GM12891 (cell line): ENCODE measurements at places on chromosomes 12 and 14.

DNA sequence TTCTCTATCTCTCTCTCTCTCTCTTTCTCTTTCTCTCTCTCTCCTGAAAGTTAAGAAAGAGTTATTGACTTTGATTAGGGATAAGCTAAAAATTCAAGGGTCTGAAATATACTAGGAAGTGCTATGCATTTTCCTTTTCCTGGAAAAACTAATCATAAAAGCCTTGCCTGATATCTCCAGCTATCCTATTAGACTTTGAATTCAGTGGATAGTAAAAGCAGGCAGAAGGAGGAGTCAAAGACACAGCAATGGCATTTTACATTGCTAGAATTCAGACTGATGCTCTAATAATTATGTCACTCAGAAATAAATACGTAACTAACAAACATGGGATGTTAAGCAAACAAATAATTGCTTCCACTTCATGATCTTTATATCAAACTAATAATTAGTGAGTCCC, 272.0 kb downstream of the SSPN start:
- DNase-seq = no peak

- no peak for DNase-seq
Measured at GRCh38 chr12:39116861-39117260, 211.5 kb upstream of the CPNE8 start.

- no peak for DNase-seq
Measured at GRCh38 chr12:120668868-120669840, 17.8 kb upstream of the MLEC start.

- no peak for DNase-seq
Measured at GRCh38 chr14:92890830-92891588, 31.9 kb upstream of the CHGA start.

DNA sequence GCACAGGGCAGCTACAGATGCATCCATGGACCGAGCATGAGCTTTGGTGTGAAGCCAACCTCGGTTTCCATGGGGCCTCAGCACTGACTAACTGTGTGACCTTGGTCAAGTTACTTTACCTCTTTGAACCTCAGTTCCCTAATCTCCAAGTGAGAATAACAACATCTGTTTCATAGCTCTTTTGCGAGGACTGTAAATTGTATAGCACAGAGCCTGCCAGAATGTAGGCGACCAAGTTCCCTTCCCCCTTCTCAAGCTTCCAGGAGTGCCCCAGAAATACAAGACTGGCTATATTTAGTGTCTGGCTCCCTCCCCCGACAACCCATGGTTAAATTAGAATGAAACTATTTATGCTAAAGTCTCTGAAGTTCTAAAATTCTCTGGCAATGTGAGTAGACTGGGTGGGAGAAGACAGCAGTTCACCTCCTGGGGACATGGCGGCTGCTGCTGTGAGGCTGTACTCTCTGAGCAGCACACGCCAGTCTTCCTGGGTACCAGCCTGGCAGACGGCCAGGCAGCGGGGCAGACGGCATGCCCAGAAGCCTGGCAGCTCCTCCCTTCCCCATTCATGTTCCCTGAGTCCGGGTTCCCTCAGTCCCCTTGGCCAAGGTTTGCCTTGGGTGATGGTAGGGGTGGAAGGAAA, 22.0 kb upstream of the TMED10 start:
- DNase-seq = no peak

- DNase-seq = no peak
Measured at GRCh38 chr12:57105011-57105753, 6.0 kb downstream of the STAT6 start.

- DNase-seq = no peak
Measured at GRCh38 chr12:124713041-124713435, 145.6 kb upstream of the NCOR2 start.

DNA sequence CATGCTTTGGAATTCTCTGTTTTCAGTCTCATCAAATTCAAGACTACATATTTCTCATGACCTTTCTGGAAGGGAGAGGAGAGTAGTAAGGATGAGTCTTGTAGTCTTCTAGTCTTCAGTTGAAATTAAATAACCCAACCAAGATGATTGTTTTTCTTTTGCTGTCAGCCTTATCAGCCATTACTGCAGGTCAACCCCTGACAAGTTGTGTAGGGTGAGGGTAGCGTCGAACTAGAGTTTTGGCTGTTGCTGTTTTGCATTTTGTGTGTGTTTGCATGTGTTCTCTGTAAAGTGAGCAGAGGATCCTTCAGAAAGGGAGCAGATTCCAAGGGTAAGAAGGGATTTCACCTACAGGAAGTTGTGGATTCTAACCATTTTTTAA, 28.4 kb downstream of the DIP2B start:
- DNase-seq = no peak

GRCh38 chr14:71140157-71140556, 232.9 kb downstream of the PCNX1 start:
- DNase-seq = no peak

GRCh38 chr14:37142835-37143401, 29.5 kb downstream of the SLC25A21 start:
- DNase-seq = no peak

GRCh38 chr12:81758421-81759189, 545 bp downstream of the PPFIA2 start:
- DNase-seq = peak; percentile 2

- DNase-seq = no peak
Measured at GRCh38 chr12:19287302-19287701, 152.0 kb upstream of the AEBP2 start.

- no peak for DNase-seq
Measured at GRCh38 chr12:79983986-79984620, 49.2 kb upstream of the PPP1R12A start.

GRCh38 chr12:6613776-6614512, 6.8 kb upstream of the CHD4 start:
- no peak for DNase-seq

DNA sequence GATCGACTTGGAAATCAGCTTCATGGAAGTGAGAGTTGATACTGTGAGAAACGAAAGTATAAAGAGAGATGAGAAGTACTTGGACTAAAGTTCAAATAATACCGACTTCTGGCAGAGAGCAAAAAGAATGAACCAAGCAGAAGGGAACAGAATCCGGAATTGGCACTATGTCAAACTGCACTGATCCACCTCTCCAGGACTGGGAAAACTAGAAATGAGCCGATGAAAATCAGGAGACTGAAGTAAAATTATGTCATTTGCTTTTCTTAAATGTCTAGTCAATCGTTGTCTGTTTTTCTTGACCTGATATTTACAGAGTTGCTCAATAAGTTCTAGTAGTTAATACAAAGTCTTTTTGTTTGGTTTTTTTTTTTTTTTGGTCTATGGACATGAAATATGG, 163.0 kb upstream of the FOXG1 start:
- DNase-seq = no peak

GRCh38 chr12:119204131-119204530, 25.4 kb downstream of the HSPB8 start:
- no peak for DNase-seq

GRCh38 chr12:107557026-107557425, 128.6 kb upstream of the PWP1 start:
- DNase-seq = no peak

DNA sequence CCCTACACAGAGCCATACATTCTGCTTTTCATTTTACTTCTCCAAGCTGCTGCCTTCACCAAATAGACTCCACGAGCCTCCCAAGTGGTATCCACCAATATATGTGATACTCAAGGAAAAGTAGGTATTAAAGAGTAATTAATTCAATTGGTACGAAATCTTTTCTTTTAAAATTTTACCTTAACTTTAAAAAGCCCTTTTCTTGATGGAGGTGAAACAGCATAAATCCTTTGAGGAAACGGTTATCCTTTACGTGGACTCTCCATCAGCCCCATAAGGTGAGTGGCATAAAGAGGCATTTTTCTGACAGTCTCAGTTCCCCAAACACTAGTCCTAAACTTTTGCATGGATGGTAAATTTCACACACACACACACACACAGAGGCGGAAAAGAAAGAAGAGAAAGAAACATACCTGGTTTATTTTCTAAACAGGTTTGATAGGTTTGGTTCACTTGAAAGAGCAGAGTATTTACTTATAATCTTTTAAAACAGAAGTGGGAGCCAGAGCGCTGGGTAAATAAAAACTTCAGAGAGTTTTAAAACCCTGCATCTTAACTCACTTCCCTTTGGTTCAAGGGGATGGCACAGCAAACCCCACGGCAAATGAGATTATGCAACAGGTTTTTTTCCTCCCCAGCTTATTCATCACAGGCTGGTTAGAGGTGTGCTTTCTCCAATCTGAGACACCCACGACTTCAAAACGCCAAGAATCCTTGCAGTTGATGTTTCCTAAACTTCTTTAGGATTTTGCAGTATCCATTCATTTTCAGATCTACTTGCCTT, 1.9 kb downstream of the DUSP16 start:
- no peak for DNase-seq

GRCh38 chr12:63977441-63977840, 132.9 kb downstream of the SRGAP1 start:
- DNase-seq = no peak

DNA sequence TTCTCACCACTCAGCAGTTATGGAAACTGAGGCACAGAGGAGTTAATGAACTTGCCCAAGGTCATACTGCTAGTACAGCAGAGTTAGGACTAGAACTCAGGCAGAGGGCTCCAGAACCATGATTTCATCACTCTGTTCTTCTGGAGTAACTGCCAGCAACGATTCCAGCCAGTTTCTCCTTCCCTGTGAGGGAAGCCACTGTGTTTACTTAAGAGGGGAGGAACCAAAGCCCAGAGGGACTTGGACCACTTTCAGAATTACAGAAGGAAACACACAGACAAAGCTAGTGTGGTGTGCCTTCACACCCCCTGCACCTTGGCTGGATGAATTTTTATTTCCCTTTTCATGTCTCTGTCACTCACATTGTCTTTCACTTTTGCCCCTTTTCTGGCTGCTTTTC, 398.2 kb downstream of the DPF3 start:
- no peak for DNase-seq

- DNase-seq = no peak
Measured at GRCh38 chr14:57464008-57464730, 29.5 kb downstream of the CCDC198 start.

GRCh38 chr14:28656704-28657255, 109.8 kb upstream of the FOXG1 start:
- no peak for DNase-seq

DNA sequence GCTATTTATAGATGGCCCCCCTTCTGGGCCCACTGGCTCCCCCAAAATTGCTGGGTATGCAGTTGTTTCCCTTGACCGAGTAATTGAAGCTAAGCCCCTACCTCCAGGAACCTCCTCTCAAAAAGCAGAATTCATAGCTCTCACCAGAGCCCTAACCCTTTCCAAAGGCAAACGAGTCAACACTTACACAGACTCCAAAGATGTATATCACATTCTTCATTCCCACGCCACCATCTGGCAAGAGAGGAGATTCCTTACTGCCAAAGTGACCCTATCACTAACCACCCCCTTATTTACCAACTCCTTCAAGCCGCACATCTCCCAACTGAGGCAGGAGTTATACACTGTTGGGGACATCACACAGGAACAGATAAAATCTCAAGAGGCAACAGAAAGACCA, 66.8 kb downstream of the MOK start:
- no peak for DNase-seq

GRCh38 chr12:70255311-70255710, 12.1 kb downstream of the CNOT2 start:
- no peak for DNase-seq

GRCh38 chr12:128458301-128458974, 191.5 kb downstream of the TMEM132C start:
- DNase-seq = no peak

- no peak for DNase-seq
Measured at GRCh38 chr14:72026536-72026935, 94.3 kb downstream of the RGS6 start.

DNA sequence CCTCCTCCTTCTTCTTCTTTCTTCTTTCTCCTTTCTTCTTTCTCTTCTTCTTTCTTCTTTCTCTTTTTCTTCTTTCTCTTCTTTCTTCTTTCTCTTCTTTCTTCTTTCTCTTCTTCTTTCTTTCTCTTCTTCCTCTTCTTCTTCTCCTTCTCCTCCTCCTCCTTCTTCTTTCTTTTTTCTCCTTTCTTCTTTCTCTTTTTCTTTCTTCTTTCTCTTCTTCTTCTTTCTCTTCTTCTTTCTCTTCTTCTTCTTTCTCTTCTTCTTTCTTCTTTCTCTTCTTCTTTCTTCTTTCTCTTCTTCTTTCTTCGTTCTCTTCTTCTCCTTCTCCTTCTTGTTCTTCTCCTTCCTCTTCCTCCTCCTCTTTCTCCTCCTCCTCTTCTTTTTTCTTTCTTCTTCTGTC, 1230.7 kb upstream of the USP15 start:
- DNase-seq = no peak
